ENCODE measurements at places on chromosomes 7 and 10.

DNA sequence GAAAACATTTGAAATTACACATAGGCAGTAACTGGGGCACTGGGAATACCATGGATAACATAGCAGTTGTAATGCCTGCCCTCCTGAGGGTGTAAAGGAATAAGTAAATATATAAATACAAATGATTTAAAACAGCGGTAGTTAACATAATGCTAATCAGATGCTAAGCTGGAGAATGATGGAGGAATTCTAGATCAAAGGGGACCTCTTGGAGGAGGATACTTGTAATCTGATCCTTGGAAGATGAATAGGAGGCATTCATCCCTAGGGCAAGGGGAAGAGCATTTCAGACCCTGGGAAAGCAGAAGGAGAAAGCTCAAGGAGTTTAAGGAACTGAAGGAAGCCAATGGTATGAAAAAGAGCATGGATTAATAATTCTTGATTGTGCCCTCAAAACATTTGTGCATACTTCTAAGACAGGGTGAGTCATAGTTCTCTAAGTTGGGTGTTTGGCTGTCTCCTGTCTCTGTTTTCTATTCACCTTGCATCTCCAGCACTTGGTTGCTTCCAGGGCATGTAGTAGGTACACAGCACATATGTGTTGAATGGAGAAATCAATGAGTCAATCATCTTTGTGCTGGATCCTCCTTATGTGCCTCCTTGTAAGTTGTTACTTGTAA, 54.8 kb upstream of the PLPP4 start:
- H3K27me3 ChIP-seq, result no peaks in the 10 kb centered on the region
- no peak overlapping the region for H3K4me3 ChIP-seq
- no peak for DNase-seq
- H3K36me3 ChIP-seq, result no peaks in the 10 kb centered on the region
- no peak overlapping the region for H3K27ac ChIP-seq
- no peaks in the 10 kb centered on the region for H3K4me1 ChIP-seq

GRCh38 chr7:70884440-70884764, 247.5 kb upstream of the GALNT17 start:
- no peaks in the 10 kb centered on the region for H3K27me3 ChIP-seq

GRCh38 chr7:64277630-64278029, 36.1 kb upstream of the ZNF736 start:
- DNase-seq, result no peak
- no peaks in the 10 kb centered on the region for H3K4me1 ChIP-seq
- H3K4me3 ChIP-seq, result no peak overlapping the region
- H3K36me3 ChIP-seq, result no peaks in the 10 kb centered on the region

DNA sequence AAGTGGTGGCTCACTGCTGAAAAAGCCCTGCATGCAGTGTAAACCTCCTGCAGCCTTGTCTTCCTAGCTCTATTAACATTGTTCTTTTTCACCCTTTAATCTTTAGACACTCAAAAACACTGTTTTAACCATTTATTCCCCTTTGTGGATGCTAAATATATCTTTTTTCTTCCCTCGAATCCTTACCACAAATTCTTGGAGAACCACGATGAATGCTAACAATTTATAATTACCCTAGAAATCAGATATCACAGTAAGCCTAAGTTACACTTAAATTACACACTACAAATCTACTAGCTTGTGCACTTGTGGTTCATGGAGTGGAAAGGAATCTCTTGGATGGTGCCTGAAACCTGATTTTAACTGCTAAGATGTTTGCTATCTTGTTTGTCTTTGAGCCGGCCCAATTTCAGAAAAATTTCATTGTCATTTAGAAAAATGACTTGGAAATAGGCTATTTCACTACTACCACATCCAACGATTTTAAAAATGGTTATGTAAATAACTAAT, 125.1 kb upstream of the NOBOX start:
- no peak for DNase-seq
- H3K27ac ChIP-seq, result no peak overlapping the region
- H3K27me3 ChIP-seq, result no peaks in the 10 kb centered on the region
- H3K4me3 ChIP-seq, result no peak overlapping the region

- no peaks in the 10 kb centered on the region for H3K36me3 ChIP-seq
- no peak overlapping the region for H3K27ac ChIP-seq
- no peak overlapping the region for H3K4me3 ChIP-seq
- H3K27me3 ChIP-seq, result no peaks in the 10 kb centered on the region
Observed at GRCh38 chr7:105261689-105262088, 127.0 kb downstream of the SRPK2 start.

GRCh38 chr7:99121496-99122021, 22.3 kb downstream of the SMURF1 start:
- no peaks in the 10 kb centered on the region for H3K36me3 ChIP-seq
- peaks cover 4% of the 10 kb centered on the region for H3K4me1 ChIP-seq
- H3K27me3 ChIP-seq, result no peaks in the 10 kb centered on the region
- H3K27ac ChIP-seq, result no peak overlapping the region

DNA sequence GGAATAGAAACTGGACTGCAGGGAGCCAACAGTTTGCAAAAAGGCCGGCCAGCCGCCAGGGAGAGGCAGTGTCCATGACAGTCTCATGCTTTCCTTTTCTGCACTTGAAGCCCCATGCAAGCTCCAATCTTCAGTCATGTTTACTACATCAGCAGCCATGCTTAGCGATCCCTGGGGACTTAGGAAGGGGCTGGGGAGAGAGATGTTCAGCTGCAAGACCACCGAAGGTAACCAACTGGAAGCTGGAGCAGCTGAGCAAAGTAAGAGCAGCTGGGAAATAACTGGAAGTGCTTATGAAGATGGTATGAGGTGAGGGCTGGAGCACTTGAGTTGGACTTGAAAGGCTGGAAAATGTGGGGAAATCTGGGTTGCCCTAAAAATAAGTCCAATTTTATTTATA, 37.0 kb downstream of the PRR15 start:
- no peaks in the 10 kb centered on the region for H3K27me3 ChIP-seq
- no peak overlapping the region for H3K4me3 ChIP-seq
- no peaks in the 10 kb centered on the region for H3K4me1 ChIP-seq
- no peak overlapping the region for H3K27ac ChIP-seq
- no peak for DNase-seq
- H3K36me3 ChIP-seq, result no peaks in the 10 kb centered on the region

DNA sequence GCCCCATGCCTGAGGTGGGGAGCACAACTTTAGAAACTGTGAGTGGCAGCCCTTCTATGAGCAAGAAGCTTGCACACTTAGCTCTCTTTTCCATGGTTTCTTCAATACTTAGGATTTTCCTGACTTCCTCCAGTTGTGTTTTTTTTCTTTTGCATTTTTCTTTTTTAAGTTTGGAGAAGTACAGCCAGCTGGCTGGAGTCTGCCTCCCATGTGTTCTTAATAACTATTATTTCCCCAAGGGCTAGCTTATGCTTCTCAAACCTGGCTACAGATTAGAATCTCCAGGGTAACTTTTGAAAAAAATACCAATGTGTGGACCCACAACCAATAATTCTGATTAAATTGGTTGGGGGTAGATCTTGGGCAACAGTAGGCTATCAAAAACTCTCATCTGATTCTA, 37.4 kb upstream of the MEOX2 start:
- H3K36me3 ChIP-seq, result no peaks in the 10 kb centered on the region
- H3K4me1 ChIP-seq, result no peaks in the 10 kb centered on the region
- no peaks in the 10 kb centered on the region for H3K27me3 ChIP-seq

GRCh38 chr7:97006055-97006815, 882 bp downstream of the DLX6 start:
- peaks cover 38% of the 10 kb centered on the region for H3K27me3 ChIP-seq
- peaks cover 5% of the 10 kb centered on the region for H3K4me1 ChIP-seq
- no peak overlapping the region for H3K27ac ChIP-seq
- peak; percentile 90 for DNase-seq

DNA sequence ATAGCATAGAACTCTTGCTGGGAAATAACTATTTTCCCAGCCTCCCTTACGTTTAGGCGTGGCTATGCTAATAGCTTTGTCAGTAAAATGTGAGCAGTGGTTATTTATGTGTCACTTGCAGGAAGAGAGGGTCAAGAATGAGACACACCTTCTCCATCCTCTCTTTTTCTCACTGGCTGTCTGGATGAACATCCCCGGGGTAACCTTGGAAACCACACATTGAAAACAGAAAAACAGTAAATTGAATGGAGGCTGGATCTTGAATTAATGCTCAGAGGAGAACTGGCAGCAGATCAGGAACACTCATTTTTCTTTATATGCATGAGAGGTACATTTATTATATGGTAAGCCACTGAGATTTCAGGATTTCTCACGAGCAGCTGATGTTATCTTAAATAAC, 127.6 kb downstream of the DNAJB9 start:
- H3K27ac ChIP-seq, result no peak overlapping the region
- H3K4me1 ChIP-seq, result no peaks in the 10 kb centered on the region
- DNase-seq, result peak; percentile 5
- no peak overlapping the region for H3K4me3 ChIP-seq

- peaks cover 4% of the 10 kb centered on the region for H3K4me1 ChIP-seq
- DNase-seq, result peak; percentile 14
- no peak overlapping the region for H3K4me3 ChIP-seq
- H3K36me3 ChIP-seq, result no peaks in the 10 kb centered on the region
- no peak overlapping the region for H3K27ac ChIP-seq
Observed at GRCh38 chr7:16268821-16269768, 152.2 kb downstream of the CRPPA start.

- no peak overlapping the region for H3K4me3 ChIP-seq
- no peaks in the 10 kb centered on the region for H3K27me3 ChIP-seq
- no peak for DNase-seq
- H3K36me3 ChIP-seq, result no peaks in the 10 kb centered on the region
Observed at GRCh38 chr7:144649120-144649519, 186.7 kb downstream of the TPK1 start.

GRCh38 chr7:2251841-2252771, 10.1 kb downstream of the NUDT1 start:
- no peaks in the 10 kb centered on the region for H3K36me3 ChIP-seq
- DNase-seq, result no peak
- no peak overlapping the region for H3K4me3 ChIP-seq
- H3K27me3 ChIP-seq, result no peaks in the 10 kb centered on the region

GRCh38 chr10:15225511-15225910, 57.0 kb upstream of the NMT2 start:
- no peak for DNase-seq
- H3K4me1 ChIP-seq, result no peaks in the 10 kb centered on the region
- H3K4me3 ChIP-seq, result no peak overlapping the region
- no peaks in the 10 kb centered on the region for H3K36me3 ChIP-seq
- H3K27me3 ChIP-seq, result no peaks in the 10 kb centered on the region

- no peaks in the 10 kb centered on the region for H3K27me3 ChIP-seq
- no peaks in the 10 kb centered on the region for H3K4me1 ChIP-seq
- no peaks in the 10 kb centered on the region for H3K36me3 ChIP-seq
- no peak overlapping the region for H3K4me3 ChIP-seq
- no peak overlapping the region for H3K27ac ChIP-seq
- no peak for DNase-seq
Observed at GRCh38 chr10:190216-190615, 55.0 kb downstream of the ZMYND11 start.

DNA sequence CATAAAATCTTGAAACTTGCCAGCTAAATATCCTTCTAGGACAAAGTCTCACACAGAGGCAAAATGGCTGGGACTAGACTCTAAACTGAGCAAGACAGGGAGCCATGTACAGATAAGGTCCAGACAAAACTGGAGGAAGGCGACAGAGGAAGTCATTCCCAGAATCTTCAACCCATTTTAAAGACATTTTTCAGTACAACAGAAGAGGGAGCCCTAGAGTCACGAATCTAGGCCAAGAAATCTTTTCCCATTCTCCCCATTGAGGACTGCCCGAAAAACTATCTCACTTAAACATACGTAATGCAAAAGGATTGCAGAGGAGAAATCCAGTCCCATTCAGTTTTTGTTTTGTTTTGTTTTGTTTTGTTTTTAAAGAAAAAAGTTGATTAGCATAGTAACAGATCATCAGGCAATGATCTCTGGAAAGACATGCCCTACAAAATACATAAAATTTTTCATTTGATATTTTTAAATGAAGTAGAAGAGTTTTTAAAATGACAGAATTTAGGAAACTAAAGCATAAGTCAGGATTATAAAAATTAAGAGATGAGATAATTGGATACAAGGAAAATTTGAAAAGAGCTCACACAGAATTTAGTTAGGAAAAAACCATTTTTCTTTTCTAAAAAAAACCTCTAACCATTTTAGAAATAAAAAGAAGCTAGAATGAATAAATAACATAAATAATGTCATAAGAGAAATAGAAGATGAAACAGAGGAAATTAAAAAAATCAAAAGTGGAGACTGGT, 16.9 kb upstream of the PRF1 start:
- DNase-seq, result peak; percentile 78
- H3K36me3 ChIP-seq, result no peaks in the 10 kb centered on the region
- H3K4me3 ChIP-seq, result no peak overlapping the region

- no peak overlapping the region for H3K4me3 ChIP-seq
- H3K27ac ChIP-seq, result no peak overlapping the region
- no peaks in the 10 kb centered on the region for H3K27me3 ChIP-seq
- no peak for DNase-seq
- H3K4me1 ChIP-seq, result no peaks in the 10 kb centered on the region
- H3K36me3 ChIP-seq, result no peaks in the 10 kb centered on the region
Observed at GRCh38 chr7:88339195-88339922, 32.7 kb upstream of the STEAP4 start.

- no peaks in the 10 kb centered on the region for H3K36me3 ChIP-seq
- no peaks in the 10 kb centered on the region for H3K4me1 ChIP-seq
- H3K27ac ChIP-seq, result no peak overlapping the region
Observed at GRCh38 chr10:123772645-123773508, 106.7 kb downstream of the GPR26 start.

DNA sequence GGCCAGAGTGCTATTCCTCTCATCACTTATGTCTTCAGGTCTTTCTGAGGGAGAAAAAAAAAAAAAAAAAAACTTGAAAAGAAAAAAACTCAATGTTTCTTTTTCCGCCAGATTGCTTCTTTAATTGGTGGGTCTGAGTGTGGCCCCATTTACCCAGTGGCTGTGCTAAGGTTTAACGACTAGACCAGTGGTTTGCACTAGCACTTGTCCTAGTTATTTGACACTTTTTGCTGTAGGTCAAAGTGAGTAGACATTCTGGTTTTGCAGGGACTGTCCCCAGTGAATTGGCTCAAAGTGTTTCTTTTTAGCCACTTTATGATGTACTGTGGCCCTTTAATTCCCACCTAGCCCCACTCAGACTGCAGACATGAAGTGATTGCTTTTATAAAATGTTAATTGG, 273.3 kb downstream of the PTEN start:
- no peak for DNase-seq
- no peaks in the 10 kb centered on the region for H3K36me3 ChIP-seq
- H3K27ac ChIP-seq, result no peak overlapping the region
- H3K4me1 ChIP-seq, result peaks cover 1% of the 10 kb centered on the region
